Left lung (tissue), 14 donors: ENCODE measurements at places on chromosomes 2 and 18.

- no peak for DNase-seq
Measured at GRCh38 chr18:67260841-67261240, 255.7 kb downstream of the DSEL start.

- DNase-seq, result no peak
Measured at GRCh38 chr2:44135771-44136170, 32.9 kb upstream of the PPM1B start.

DNA sequence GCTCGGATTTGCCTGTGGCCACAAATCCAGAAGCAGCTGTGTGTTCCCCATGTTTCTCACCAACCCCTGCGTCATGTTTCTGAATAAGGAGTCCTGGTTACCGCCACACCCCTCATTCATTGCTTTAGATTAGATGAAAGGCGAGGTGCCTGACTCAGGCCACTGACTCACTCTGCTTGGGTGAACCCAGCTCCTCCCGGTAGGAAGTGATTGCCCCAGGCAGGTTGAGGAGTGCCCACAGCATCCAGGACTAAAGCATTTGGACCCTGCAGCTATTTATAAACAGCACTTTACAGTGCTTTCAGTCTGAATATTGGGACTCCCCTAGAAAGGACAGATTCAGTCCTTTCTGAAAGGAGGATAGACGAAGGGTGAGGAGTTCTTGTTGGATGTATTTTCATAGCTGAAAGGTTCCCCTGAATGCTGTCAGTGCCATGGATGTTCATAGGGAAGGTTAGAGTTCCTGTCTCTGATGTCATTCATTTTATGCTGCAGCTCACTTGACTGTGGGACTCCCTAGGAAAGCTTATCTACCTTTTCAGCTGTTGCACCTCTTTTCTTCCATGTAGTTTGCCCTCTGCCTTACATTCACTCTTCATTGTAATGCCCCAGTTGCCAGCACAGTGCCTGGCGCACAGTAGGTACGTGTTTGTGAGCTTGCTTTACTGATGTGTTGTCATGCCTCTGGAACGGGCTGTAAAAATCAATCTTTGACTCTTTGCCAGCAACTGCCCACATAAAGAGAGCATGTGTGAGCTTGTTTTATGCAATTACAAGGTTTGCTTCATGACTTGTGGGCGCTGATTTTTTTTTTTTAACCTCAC is 14.9 kb downstream of the ITGA6 start:
- DNase-seq, result no peak

DNA sequence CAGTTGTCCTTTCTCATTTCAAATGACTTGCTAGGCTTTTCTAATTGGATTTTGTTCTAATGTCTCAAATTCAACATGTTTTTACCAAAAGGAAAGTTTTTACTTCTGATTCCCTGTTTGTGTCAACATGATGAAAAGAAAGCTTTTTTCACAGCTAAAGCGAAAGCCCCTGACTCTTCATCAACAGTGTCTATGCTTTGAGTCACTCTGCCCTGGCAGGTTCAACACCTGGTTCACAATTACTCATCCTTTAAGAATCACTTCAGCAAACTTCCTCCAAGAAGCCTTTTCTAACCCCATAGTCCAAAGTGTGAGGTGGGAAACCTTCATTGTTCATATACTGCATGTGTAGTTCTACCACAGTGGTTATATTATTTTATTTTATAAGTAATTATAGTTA is 7.6 kb upstream of the DSG2 start:
- DNase-seq, result no peak

GRCh38 chr2:170030040-170030439 is 147.9 kb upstream of the MYO3B start:
- DNase-seq, result no peak

GRCh38 chr2:12361506-12361905 is 355.2 kb upstream of the TRIB2 start:
- DNase-seq, result no peak

GRCh38 chr2:162826921-162827320 is 11.6 kb downstream of the KCNH7 start:
- DNase-seq, result no peak

GRCh38 chr2:1070601-1071000 is 120.0 kb downstream of the SNTG2 start:
- DNase-seq, result no peak
